Stimulated activated CD8-positive, alpha-beta memory T cell treated with anti-CD3 and anti-CD28 coated beads, Interleukin-7, amount 100 ng/mL, for 1 hour (primary cell): ENCODE measurements at places on chromosomes 12 and 14.

- no peak for DNase-seq
Measured at GRCh38 chr14:29168149-29168548, 401.6 kb downstream of the FOXG1 start.

DNA sequence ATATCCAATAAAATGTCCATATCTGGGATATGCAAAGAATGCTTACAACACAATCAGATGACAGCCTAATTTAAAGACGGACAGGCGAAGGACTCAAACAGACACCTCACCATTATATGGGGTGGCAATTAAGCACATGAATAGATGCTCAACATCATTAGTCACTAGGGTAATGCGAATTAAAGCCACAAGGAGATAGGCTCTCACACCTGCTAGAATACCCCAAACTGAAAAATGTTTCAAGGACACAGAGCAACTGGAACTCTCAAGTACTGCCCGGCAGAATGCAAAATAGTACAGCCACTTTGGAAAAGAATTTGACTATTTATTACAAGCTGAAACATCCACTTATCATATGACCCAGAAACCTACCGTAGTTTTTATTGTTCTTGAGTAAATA, 42.9 kb downstream of the FERMT2 start:
- DNase-seq, result no peak

GRCh38 chr14:65731933-65732506, 319.5 kb downstream of the FUT8 start:
- DNase-seq, result no peak

DNA sequence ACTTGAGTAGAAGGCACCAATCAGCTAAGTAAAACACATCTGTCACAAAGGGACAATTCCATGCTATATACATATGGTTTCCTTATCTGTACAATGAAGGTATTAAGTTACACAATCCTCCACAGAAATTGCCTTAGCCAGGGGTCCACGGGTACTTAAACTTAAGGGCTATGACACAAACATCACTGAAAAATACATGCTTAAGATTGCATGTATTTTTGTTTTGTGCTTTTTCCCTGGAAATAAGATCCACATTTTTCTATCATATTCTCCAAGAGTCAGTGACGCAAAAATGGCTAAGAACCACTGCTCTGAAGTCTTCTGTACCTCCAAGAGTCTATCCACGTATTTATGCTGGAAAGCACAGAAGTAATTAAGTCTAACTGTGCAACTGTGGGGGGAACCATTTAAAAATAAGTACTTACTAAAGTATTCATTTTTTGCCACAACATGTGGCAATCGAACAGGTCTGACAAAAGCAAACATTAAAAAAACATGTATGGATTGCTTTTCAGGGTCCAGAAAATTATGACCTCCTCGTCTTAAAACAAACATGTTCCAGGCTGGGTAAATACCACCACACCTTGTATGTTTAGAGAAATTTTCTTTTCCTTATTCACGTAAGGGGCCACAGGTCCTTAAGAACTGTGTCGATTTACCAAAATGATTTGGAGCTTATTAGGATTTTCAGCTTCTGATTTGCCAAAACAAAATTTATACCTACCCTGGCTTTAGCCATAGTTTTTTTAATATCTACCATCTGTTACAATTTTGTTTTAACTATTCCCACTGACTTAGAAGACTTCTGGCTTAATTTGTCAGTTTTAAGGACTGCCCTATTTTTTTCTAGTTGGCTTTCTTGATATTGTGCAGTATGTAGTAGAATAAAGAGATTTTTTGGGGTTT, 2.8 kb downstream of the SLC38A2 start:
- no peak for DNase-seq

DNA sequence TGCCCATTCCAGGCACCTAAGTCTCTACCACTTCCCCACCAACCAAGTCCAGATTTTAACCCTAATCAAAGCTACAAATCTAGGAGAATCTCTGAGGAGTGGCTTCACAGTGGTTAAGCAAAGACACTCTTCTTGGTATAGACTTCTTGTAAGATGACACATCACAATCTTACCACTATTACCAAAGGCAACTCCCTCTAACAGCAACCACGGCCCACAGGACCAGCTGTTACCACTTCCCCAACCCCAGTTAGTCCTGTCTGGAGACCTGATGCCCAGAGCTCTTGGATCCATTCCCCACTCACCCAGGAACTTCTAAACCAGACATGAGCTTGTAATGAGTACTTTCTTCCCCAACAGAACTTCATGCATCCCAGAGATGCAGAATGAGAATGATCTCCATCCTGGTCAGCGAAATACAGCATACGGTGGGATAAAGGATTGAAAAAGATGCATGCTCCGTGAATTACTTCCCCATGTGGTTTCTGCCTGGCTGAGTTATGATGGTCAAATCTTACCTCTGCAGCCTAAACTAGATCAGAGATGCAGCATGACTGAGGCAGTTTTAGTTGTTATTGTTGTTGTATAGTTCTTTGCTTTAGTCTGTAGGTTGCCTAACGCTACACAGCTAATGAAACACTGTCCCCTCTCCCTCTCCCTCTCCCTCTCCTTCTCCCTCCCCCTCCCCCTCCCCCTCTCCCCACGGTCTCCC, 87.7 kb upstream of the FOXN3 start:
- DNase-seq, result no peak

DNA sequence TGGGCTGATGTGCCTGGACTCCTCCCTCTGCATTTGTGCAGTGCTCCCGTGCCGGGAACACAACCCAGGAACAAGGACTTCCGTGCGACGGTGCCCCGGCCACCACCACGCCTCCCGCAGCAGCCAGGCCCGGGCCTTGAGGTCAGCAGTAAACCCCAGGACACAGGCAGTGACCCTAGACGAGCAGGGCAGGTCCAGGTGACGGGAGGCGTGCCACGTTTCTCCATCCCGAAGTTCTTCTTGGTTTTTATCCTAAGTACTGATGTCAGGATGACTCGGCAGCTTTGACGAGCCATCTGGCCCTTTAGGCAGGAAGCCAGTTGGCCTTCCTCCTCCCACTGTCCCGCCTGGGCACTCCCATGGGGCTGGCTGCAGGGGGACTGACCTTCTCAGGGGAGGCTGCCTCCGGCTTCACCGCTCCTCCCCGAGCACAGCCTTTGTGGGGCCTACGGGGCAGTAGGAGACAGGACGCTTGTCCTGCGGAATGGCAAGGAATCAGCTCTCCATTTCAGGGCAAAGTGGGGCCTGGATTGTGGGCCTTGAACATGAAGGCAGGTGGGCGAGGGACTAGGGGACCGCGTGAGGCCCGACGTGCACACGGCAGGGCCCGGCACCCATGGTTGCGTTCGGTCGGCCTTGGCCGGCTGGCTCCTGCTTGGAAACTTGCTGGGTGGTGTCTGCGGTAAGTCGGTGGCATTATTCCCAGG, 94.1 kb downstream of the FBXL14 start:
- DNase-seq, result no peak

- DNase-seq, result no peak
Measured at GRCh38 chr12:39595928-39596327, 23.7 kb downstream of the ABCD2 start.
